ENCODE measurements at places on chromosomes 1 and 21.

DNA sequence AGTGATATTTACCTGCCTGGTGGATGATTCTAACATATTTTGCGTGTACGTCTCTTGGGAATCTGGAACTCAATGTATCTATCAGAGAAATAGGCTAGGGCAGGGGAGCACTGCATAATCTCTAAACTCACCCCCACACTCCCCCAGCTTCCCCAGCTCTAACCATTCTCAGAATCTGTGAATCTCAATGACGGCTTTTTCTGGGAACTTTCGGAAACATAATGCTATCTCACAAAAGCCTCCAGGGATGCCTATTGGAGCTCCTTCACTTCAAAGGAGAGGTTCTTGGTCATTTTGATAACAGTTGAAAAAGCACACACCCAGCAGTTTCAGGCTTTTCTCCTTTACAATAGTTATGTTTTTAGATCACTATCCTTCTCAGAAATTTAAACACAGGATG, 113.8 kb upstream of the MAGI3 start:
- no peak for DNase-seq

DNA sequence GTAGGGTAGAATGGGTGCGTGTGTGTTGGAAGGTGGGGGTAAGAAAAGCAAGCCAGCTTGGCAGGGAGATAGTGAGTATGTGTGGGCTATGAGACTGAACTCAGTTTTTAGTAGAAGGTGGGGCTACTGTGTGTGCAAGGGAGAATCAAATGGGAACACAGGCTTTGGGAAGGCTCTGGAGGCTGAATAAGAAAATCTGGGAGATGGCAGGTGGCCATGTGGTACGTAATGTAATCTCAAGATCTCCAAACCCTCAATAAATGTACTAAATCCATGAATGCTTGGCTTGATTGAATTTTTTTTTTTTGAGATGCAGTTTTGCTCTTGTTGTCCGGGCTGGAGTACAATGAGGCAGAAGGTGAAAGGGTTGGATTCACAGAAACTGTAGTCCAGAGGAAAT, 3.5 kb upstream of the ZSCAN20 start:
- DNase-seq = no peak

- no peak for DNase-seq
Observed at GRCh38 chr1:100261686-100262085, 4.3 kb upstream of the RTCA start.

DNA sequence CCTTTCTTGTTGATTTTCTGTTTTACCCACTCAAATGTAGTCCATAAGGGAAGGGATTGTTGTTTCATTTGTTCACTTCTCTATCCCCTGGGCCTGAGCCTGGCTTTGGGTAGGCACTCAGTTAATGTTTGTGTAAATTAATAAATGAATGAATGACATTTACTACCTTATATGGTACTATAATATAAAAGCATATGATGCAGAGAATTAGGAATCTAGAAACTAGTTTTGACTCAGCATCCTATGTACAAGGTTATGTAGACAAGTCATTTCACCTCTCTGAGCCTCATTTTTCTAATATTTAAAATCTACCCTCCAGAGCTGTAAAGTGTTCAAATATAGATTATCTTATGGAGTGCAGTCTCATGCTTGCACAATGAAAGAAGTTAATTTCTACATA, 68.9 kb upstream of the S1PR1 start:
- DNase-seq = no peak

DNA sequence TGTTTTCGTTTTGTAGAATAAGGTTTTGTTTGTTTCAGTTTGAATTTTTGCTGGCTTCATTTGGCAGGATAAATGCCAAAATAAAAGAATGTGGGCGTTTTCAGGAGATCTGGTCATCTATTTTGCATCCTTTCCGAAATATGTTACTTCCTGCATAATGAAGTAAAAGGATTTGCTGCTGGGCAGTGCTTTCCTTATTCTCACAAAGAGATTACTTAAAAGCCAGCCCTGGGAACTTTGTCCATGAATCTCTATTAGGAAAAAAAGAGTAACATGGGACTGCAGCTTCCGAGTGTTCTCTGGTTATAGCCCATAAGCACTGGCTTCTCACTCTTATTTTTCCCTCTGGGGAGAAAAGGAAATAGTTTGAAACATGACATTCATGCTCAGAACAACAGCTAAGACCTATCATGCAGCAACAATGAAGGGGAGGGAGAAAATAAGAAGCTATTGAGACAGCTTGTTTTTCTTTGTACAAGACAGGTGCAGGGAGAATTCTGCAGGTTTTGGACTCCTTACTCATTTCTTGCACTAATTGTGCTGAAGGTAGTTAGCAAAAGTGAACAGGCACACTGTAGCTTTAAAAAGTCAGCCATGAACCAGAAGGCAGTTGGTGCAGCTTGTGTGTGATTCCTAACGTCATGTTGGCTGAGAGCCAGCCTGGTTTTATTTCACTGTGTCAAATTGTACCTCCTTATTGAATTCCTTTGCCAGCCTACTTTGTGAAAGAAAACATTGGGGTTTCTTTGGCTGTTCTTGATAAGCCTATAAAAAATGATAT, at the start of gene SAMD13:
TSS of gene SAMD13 (plus strand) at position 705 of the 781 bp plus-strand sequence. CDS start 1,527 bp downstream, outside the sequence.
- DNase-seq = no peak

- no peak for DNase-seq
Observed at GRCh38 chr1:54710434-54710833, 5.2 kb upstream of the TTC4 start.

GRCh38 chr1:209484429-209484828, 99.1 kb upstream of the CAMK1G start:
- DNase-seq = no peak

Measured in GOT3 (cell line).